Stomach (tissue), 19 donors: ENCODE measurements at places on chromosomes 7 and 10.

GRCh38 chr7:2802504-2803341 is 41.4 kb downstream of the GNA12 start:
- no peak for DNase-seq

DNA sequence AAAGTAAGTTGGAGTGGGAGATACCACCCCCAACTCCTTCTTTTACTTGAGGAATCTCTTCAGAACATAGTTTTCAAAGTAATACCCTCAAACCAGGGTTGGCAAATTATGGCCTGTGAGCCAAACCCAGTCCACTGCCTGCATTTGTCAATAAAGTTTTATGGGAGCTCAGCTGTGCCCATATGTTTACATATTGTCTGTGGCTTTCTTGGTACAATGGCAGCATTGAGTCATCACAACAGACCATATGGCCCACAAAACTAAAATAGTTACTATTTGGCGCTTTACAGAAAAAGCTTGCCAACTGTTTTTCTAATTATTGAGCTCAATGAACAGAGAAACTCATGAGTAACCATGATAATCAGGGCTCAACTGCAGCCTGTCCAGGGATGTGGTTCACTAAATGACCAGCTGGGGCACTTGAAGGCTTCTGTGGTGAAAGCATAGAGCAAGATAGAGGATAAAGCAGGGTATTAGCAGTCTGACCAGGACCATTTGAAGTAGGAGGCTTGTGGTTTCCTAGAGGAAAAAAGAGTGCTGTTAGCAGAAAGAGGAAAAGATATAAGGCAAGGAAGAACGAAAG is 196.0 kb upstream of the GRB10 start:
- no peak for DNase-seq

DNA sequence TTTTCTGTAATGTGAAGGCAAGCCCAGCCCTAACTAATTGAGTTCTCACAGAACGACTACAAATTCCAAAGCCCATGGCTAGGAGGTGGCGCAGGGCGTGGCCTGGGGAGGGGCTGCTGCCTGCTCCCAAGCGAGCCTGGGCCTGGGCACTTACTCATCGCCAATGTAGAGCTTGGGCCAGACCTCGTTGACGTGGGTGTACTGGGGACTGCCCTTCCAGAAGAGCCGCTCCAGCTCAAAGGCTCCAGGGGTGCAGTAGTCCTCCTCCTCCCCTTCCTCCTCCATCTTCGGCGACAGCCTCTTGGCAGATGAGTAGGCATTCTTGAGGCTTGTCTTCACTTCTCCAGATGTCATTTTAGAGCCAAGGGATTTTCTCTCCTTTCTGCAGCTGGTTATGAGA is 53.3 kb upstream of the SAMD8 start:
- DNase-seq, result no peak

- DNase-seq, result no peak
Measured at GRCh38 chr10:113241599-113242360, 291.7 kb downstream of the TCF7L2 start.

GRCh38 chr10:118701529-118702323 is 53.0 kb downstream of the CACUL1 start:
- no peak for DNase-seq

DNA sequence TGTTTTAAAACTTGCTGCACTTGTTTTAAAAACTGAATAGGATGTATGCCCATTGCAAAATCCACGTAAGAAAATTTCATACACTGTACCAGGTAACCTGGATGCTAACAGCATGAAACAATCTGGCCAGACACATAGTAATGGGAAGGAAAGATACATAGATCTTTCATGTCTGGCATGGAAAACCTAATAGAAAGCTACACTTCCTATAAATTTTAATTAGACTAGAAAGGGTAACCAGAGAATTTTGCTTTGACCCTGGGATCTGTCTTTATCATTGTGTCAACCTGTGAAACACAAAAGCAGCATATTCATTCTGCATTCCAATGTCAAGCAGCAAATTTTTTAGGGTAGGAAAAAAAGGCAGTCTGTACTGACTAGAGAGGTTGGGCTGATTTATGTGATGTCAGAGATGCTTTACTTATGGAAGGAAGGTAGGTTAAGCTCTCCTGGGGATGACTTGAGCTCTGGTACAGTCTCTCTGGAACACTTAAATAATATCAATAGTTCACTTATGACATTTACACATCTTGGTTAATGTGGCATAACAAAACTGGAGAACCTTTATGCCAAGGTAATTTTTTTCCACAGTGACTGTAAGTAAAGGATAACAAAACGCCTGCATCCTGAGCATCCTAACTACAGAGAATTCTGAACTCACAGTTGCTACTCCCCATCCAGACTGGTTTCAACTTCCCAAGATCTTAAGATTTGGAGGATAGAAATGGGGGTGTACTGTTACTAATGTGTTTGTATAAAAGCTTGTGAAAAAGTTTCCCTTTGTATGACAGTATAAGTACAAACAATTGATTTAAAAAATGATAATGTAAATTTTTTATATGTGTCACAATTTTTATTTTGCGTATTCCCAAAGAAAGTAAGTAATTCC is 44.7 kb downstream of the DOCK4 start:
- no peak for DNase-seq
